Pulmonary artery endothelial cell (primary cell): ENCODE measurements at places on chromosomes 11 and 22.

DNA sequence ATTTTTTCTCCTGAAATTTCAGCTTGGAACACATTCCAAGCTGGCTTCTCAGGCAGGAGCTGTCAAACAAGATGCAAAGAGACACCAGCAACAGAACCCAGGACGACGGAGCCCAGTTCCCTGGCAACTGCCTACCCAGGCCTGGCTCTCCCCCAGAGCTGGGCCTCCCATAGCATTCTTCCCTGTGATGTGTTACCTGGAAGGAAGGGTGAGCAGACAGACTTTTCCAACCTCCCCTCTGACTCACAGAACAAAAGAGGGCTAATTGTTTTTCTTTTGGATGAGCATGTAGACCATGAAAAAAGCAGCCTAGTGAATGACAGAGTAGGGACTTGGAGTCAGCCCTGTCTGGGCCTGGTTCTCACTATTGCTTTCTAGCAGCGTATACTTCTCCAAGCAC, 55.3 kb upstream of the BMAL1 start:
- no peak for DNase-seq

DNA sequence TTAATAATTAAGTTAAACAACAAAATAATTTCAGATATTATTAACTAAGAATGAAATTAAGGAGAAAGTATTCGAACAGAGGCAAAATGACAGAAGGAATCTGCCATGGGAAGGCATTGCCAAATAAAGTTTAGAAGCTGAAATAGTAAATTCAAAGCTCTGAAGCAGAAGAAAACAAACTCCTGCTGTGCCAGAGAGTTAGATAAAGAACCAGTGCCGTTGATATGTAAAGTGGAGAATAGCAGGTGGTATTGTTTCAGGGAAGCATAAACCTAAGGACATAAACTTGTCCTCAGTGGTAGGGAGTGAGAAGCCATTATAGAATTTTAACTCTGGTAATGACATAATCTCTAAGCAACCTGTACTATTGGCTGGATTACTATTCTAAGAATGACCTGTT, 2.7 kb upstream of the HBG2 start:
- DNase-seq: no peak

DNA sequence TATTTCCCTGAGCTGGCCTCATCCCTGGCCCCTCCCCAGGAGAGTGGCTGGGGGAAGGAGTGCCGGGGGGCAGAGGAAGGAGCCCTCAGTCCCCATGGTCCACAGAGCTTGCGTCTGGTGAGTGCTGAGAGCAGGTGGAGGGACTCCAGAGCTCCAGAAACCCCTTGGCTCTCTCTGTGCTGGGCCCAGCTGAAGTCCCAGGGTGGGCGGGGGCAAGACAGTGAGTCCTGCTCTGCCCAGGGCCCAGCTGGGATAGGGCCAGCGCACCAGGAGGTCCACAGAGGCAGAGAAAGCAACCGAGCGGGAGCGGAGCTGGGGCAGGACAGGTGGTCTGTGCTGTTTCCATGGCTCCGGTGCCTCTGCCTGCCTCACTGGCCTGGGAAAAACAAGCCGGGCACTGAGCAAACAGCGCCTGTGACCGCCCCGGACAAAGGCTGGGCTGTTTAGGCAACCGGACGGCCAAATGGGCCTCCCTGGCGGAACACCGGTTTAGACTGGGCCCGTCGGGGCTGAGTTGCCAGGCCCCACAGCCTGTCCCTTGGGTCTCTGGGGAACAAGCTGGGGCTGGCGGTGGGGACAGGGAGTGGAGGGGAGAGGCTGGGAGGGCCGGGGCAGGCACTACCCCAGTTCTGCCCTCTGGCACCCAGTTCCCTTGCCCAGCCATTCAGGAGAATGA, 34.1 kb upstream of the WNT7B start:
- DNase-seq: no peak

DNA sequence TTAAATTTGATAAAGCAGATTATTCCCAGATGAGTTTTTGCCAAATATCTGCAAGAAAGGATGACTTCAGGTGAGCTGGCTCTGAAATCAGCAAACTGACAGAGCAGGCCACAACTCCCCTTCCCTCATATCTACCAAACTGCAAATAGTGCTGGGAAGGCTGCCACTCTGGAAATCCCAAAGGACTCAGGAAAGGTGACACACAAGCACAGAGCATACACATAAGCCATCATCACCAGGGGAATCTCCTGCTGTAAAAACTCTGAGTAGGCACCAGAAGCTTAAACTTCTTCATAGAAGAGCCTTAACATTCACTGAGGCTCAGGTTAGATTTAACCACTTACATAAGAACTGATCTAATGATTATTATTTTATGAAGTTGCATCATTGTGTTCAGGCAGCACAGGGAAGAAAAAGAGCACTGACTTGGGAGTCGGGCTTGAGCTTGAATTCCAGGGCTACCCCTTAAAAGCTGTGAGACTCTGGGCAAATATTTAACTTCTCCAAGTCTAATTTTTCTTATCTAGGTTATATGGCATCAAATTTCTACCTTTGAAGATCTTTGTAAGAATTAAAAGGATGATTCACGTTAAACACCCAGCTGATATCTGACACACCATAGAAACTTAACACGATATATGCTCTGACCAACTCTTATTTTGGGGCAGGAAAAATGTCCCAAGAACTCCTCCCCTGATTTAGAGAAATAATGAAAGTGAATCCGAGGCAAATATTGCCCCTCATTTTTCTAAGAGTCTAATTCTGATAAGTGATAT, 15.0 kb downstream of the SYTL2 start:
- DNase-seq: no peak

DNA sequence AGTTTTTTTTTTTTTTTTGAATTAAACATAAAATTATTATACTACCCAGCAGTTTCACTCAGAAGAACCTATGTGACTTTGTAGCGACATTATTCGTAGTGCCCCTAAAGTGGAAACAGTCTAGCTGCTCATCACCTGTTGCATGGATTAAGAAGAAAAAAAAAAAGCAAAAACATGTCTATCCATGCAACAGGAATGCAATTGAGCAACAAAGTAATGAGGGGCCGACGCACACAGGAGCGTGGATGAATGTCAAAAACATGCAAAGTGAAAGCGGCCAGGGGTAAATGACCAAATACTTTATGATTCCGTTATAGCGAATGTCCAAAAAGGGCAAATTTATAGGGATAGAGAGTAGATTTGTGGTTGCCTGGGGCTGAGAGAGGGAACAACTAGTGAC, 16.3 kb downstream of the MYO18B start:
- no peak for DNase-seq
